Colonic mucosa (tissue), 4 donors: ENCODE measurements at places on chromosomes 4 and X. TPM values are rescaled to one million over a fixed set of nuclear protein-coding genes. Genes with fewer than 3 reads are reported as not detected.

- no peaks in the 10 kb centered on the region for H3K4me1 ChIP-seq
- no peaks in the 10 kb centered on the region for H3K27me3 ChIP-seq
- H3K27ac ChIP-seq = no peak overlapping the region
Measured at GRCh38 chrX:82775426-82775825, 732.7 kb upstream of the POU3F4 start.

- H3K36me3 ChIP-seq = no peaks in the 10 kb centered on the region
- DNase-seq = no peak
- no peak overlapping the region for H3K27ac ChIP-seq
- H3K27me3 ChIP-seq = no peaks in the 10 kb centered on the region
Measured at GRCh38 chr4:170591076-170591475, 501.3 kb upstream of the AADAT start.

DNA sequence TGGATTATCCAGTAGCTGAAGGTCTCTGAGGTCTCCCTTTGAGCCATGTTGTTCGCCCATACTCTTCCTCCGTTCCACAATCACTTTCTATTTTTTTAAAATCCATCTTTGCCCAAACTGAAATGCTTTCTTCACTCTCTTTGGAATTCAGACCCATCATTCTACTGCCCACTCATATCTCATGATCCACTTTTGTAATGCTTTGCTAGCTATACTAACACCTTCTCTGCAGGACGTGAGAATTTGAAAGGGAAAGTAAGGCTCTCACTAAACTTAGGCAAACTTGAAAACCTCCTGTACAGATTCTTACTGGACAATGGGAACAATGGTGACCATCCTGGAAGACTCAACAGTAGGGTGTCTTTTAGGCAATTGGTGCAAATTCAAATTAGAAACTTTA lies 8.8 kb upstream of the RTL8A start:
- H3K4me3 ChIP-seq = no peak overlapping the region
- H3K4me1 ChIP-seq = no peaks in the 10 kb centered on the region
- H3K27ac ChIP-seq = no peak overlapping the region
- no peak for DNase-seq
- H3K27me3 ChIP-seq = no peaks in the 10 kb centered on the region

DNA sequence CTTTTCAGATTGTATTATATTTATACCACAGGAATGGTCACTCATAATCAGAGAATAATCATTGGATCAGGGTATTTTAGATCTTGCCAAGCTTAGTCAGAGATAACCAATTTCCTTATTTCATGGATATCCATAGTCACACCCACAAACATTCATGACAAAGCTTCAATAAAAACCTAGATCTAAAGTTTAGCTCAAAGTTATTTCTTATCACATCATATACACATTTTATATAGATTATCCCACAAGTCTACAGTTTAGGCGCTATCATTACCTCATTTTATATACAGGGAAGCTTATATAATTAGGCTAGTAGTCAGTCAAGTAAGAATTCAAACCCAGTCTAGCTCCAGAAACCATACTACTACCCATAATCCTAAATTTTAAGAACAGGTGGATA lies 82.3 kb downstream of the SLC10A7 start:
- no peak overlapping the region for H3K27ac ChIP-seq
- H3K4me1 ChIP-seq = no peaks in the 10 kb centered on the region
- no peaks in the 10 kb centered on the region for H3K36me3 ChIP-seq

DNA sequence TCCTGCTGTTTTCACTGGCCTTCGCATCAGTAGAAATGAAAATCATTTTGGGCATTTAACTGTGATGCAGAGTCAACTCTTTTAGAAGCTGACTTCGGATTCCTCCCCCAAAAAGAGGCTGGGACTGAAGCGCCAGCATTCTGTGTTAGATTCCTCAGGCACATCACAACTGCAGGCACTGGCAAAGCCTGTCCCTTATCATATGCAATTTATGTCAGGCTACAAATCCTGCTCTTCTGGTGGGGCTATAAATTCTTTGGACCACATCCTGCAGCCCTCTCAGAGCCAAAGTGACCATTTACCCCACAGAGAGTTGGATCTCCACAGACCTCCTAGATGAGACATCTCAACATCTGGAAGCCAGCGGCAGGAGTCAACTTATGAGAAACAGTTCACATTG lies 138.4 kb downstream of the CBR4 start:
- H3K27me3 ChIP-seq = no peaks in the 10 kb centered on the region
- no peak overlapping the region for H3K27ac ChIP-seq
- no peaks in the 10 kb centered on the region for H3K36me3 ChIP-seq
- H3K4me1 ChIP-seq = no peaks in the 10 kb centered on the region
- no peak overlapping the region for H3K4me3 ChIP-seq
- no peak for DNase-seq

DNA sequence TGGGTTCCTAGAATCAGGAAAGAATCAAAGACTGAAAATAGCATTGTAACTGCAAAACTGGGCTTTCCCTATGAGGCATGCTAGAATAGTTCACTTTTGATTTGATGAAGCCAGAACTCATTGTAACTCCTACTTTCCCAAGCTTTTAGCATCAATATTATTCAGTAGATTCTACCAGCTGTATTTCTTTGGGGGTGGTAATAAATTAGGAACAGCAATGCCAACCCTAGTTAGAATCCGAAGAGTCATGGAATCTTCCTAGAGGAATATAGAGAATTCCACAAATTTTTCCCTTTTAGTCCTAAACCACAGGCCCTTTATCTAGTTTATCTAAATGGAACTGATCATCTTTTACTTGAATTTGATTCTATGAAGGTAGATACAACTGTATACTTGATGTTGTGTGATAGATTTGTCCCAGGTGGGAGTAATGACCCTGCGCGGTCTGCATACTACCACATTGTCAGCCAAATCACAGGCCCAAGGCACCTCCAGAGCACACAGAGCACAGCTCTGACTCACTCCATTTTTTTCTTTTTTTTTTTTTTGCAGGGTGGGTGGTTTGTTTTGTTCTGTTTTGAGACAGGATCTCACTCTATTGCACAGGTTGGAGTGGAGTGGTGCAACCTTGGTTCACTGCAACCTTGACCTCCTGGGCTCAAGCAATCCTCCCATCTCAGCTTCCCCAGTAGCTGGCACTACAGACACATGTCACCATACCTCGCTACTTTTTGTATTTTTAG lies 66.6 kb downstream of the EDNRA start:
- no peak for DNase-seq
- H3K36me3 ChIP-seq = no peaks in the 10 kb centered on the region
- no peaks in the 10 kb centered on the region for H3K4me1 ChIP-seq

- H3K4me3 ChIP-seq = no peak overlapping the region
- H3K27ac ChIP-seq = no peak overlapping the region
- no peaks in the 10 kb centered on the region for H3K4me1 ChIP-seq
Measured at GRCh38 chr4:5899881-5900280, 7.0 kb upstream of the CRMP1 start.

GRCh38 chrX:38081909-38082308 lies 75.6 kb downstream of the SYTL5 start:
- no peaks in the 10 kb centered on the region for H3K4me1 ChIP-seq
- peaks cover 3% of the 10 kb centered on the region for H3K27me3 ChIP-seq
- no peak overlapping the region for H3K4me3 ChIP-seq

DNA sequence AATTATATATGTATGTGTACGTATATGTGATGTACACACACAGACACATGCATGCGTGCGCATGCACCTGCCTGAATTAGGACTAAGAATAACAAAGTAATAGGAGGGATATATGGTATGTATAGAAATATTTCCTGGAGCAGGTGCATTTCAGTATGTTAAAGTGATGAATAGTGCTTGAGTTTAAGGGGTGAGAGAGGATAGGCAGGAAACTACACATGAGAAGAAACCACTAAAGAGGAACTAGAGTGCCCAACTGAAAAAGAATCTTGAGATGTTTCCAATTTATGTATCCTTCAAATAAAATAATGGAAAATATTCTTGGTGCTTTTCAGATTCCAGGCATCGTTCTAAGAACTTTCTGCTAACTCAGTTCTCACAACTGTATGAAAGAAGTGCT lies 52.6 kb upstream of the UNC5C start:
- no peak overlapping the region for H3K27ac ChIP-seq
- no peak for DNase-seq
- H3K4me1 ChIP-seq = no peaks in the 10 kb centered on the region
- no peaks in the 10 kb centered on the region for H3K36me3 ChIP-seq
- no peaks in the 10 kb centered on the region for H3K27me3 ChIP-seq

DNA sequence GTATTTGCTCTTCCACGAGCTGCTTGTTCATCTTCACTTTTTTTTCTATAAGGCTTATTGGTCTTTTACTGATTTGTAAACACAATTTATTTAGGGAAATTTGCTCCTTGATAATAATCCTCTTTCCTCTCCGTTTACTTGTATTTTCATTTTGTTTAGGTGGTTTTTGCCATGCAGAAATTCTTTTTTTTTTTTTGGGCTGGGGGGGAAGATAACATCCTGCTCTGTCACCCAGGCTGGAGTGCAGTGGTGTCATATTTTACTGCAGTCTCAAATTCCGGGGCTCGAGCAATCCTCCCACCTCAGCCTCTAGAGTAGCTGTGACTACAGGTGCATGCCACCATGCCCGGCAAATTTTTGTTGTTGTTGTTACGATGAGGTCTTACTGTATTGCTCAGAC lies 31.6 kb upstream of the BRS3 start:
- no peak overlapping the region for H3K4me3 ChIP-seq
- no peaks in the 10 kb centered on the region for H3K36me3 ChIP-seq
- H3K27ac ChIP-seq = no peak overlapping the region
- DNase-seq = no peak

- H3K27me3 ChIP-seq = no peaks in the 10 kb centered on the region
- H3K4me1 ChIP-seq = no peaks in the 10 kb centered on the region
- DNase-seq = no peak
- H3K4me3 ChIP-seq = no peak overlapping the region
- H3K27ac ChIP-seq = no peak overlapping the region
- no peaks in the 10 kb centered on the region for H3K36me3 ChIP-seq
Measured at GRCh38 chr4:25131926-25132325, 28.3 kb downstream of the SEPSECS start.

DNA sequence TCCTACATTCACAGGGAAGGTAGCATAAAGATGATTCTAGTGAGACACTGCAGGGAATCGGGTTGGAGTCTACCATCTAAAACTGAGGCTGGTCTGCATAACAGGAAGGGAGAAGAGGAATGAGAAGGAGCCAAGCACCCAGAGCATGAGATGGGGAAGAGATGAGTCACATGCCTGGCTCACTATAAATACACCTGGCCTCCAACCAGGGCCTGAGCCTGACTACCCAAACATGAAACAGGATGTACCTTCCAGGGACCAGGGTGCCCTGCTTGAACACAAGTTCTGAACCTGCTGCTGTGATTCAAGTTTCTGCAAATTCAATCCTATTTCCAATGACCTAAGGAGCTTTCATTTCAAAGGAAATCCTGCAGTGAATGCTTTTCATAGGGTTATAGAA lies 24.9 kb downstream of the CD99L2 start:
- no peaks in the 10 kb centered on the region for H3K27me3 ChIP-seq
- H3K36me3 ChIP-seq = no peaks in the 10 kb centered on the region
- no peak for DNase-seq
- no peak overlapping the region for H3K4me3 ChIP-seq
- no peaks in the 10 kb centered on the region for H3K4me1 ChIP-seq

DNA sequence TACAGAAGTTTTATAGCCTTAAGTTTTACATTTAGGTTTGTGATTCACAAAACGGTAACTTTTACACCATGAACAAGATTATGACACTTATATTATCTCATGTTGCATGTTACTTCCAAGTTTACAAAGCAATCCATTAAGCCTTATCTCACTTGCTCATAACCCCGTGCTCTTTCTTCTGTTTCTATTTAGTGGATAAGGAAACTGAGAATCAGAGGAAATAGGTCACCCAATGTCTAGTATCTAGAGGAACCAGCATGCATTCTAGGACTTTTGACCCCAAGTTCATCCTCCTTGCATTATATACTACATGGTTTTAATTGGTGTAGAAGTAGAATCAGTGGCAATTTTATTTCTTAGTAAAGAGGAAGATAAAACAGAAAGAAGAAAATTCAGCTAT lies 67.0 kb upstream of the ANXA3 start:
- no peaks in the 10 kb centered on the region for H3K4me1 ChIP-seq
- no peaks in the 10 kb centered on the region for H3K27me3 ChIP-seq
- H3K27ac ChIP-seq = no peak overlapping the region
- DNase-seq = no peak

- no peaks in the 10 kb centered on the region for H3K36me3 ChIP-seq
- H3K27ac ChIP-seq = no peak overlapping the region
- DNase-seq = no peak
Measured at GRCh38 chrX:53984895-53985294, 59.4 kb downstream of the PHF8 start.

GRCh38 chr4:3708103-3708510 lies 58.1 kb upstream of the ADRA2C start:
- H3K27ac ChIP-seq = no peak overlapping the region
- H3K4me3 ChIP-seq = no peak overlapping the region
- peaks cover 3% of the 10 kb centered on the region for H3K27me3 ChIP-seq
- DNase-seq = no peak
- H3K4me1 ChIP-seq = no peaks in the 10 kb centered on the region
- H3K36me3 ChIP-seq = no peaks in the 10 kb centered on the region

- H3K4me1 ChIP-seq = no peaks in the 10 kb centered on the region
- no peak overlapping the region for H3K4me3 ChIP-seq
- H3K36me3 ChIP-seq = no peaks in the 10 kb centered on the region
Measured at GRCh38 chr4:67765928-67766327, 11.7 kb upstream of the GNRHR start.

GRCh38 chr4:188197566-188197965 lies 58.3 kb downstream of the TRIML1 start:
- H3K4me3 ChIP-seq = no peak overlapping the region
- no peaks in the 10 kb centered on the region for H3K36me3 ChIP-seq
- no peak for DNase-seq

- DNase-seq = no peak
- H3K4me1 ChIP-seq = no peaks in the 10 kb centered on the region
- H3K27ac ChIP-seq = no peak overlapping the region
- H3K4me3 ChIP-seq = no peak overlapping the region
- H3K27me3 ChIP-seq = no peaks in the 10 kb centered on the region
Measured at GRCh38 chr4:83240379-83240875, 44.2 kb downstream of the COQ2 start.

GRCh38 chrX:78555401-78555980 lies 103.6 kb downstream of the RTL3 start:
- no peaks in the 10 kb centered on the region for H3K36me3 ChIP-seq
- no peak overlapping the region for H3K27ac ChIP-seq
- no peaks in the 10 kb centered on the region for H3K27me3 ChIP-seq
- no peak overlapping the region for H3K4me3 ChIP-seq

The TMPRSS11D gene
- total RNA-seq = not detected

The AFF2 gene
- 0.05 TPM for total RNA-seq

The HSFX4 gene
- total RNA-seq = not detected

The GLRB gene
- 0.37 TPM for total RNA-seq

The TIGD4 gene
- not detected for total RNA-seq

The FDCSP gene
- 0.49 TPM for total RNA-seq

The TRMT10A gene
- 6.8 TPM for total RNA-seq

The MAPK10 gene
- total RNA-seq = 2.6 TPM

The STK32B gene
- 0.64 TPM for total RNA-seq

The CAPN6 gene
- total RNA-seq = 4.7 TPM

The BTK gene
- 1.9 TPM for total RNA-seq
